Central memory CD4-positive, alpha-beta T cell (primary cell): ENCODE measurements at places on chromosomes 4 and X.

GRCh38 chrX:70446380-70447350, 2.0 kb downstream of the DLG3 start:
- DNase-seq: no peak

GRCh38 chr4:170805352-170805751, 715.6 kb upstream of the AADAT start:
- no peak for DNase-seq

DNA sequence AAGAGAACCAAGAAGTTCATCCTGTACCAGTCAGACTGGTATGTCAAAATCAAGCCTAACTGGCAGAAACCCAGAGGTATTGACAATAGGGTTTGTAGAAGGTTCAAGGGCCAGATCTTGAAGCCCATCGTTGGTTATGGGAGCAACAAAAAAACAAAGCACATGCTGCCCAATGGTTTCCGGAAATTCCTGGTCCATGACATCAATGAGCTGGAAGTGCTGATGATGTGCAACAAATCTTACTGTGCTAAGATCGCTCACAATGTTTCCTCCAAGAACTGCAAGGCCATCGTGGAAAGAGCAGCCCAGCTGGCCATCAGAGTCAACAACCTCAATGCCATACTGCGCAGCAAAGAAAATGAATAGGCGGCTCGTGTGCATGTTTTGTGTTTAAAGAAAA, 172.7 kb upstream of the MED14 start:
- no peak for DNase-seq

DNA sequence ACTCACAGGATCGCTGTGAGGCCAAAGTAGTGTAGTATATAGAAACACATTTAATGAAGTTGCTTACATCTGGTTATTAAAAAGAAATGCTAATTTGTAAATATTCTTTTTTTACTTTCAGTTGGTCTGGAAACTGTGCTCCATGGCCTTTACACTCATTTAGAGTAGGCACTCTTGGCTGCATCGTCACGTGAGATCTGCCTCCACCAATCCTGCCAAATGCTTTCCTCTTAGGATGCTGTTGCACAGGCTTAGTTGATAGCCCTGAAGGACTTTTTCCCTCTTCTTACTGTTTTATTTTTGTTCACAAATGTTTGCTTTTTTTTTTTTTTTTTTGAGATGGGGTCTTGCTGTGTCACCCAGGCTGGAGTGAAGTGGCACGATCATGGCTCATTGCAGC, 6.3 kb downstream of the CPE start:
- DNase-seq: no peak

DNA sequence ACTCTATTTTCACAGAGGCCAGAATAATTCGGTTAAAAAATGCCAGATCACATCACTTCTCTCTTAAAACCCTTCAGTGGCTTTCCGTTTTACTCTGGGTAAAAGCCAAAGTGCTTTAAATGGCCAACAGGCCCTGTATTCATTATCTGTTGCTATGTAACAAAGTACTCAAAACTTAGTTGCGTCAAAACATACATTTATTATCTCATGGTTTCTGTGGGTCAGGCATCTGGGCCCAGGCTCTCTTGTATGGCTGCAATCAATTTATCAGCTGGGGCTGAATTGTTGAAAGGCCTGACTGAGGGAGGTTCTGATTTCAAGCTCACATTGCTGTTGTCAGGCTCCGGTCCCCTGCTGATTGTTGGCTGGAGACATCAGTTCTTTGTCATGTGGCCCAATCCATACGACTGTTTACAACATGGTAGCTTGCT, 72.7 kb upstream of the H2AZ1 start:
- no peak for DNase-seq

GRCh38 chr4:2941138-2942036, 21.8 kb downstream of the NOP14 start:
- no peak for DNase-seq

DNA sequence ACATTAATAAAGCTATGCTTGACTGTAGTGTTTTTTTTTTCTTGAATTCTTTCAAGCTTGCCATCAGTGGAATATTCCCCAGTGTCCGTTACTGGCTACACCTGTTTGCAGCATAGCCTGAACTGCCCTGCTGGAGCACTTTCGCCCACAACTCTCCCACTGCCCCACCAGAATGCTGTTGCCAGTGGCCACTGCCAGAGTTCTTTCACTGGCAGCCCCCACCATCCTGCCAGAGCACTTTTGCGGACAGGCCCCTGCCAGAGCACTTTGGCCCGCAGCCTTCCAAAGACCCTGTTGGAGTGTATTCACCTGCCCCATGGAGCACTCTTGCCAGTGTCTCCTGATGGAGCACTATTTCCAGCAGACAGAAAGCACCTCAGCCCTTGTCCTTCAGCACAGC, 452.3 kb upstream of the GRID2 start:
- DNase-seq: no peak

DNA sequence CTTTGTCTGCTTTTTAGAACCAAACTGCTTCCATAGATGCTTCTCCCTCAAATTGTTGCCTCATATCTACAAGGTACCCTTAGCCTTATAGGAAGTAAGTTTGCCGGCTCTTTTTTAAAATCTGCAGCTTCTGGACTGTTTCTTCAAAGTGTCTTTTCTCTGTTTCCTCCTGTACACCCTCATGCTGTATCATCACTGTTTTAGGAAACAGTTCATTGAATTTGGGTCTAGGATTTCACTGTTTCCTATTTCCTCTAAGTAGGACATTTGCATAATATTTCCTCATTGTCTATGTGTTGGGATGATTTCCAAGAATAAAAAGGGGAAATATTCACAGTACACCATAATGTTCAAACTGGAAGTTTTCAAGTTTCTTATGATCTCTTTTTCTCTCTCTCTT, 43.0 kb downstream of the BANK1 start:
- DNase-seq: no peak
